ENCODE measurements at places on chromosomes 7 and 10. TPM values are rescaled to one million over a fixed set of nuclear protein-coding genes. Genes with fewer than 3 reads are reported as not detected.

Gene HOXA5
- 61.0 TPM for total RNA-seq

Gene RAPGEF5
- 60.5 TPM for total RNA-seq

Gene UCN3
- not detected for total RNA-seq

Gene BCL7B
- total RNA-seq = 43.9 TPM

Gene LRRD1
- not detected for total RNA-seq

Gene ZNF783
- 26.7 TPM for total RNA-seq

Gene HGF
- total RNA-seq = 2.6 TPM

Gene GIMAP5
- total RNA-seq = 22.6 TPM

Gene NXPH1
- not detected for total RNA-seq

- H3K4me1 ChIP-seq = no peaks in the 10 kb centered on the region
- H3K4me3 ChIP-seq = no peak overlapping the region
- DNase-seq = no peak
- H3K27ac ChIP-seq = no peak overlapping the region
These were observed 37.2 kb upstream of the PDLIM1 start for GRCh38 chr10:95328013-95328412.

DNA sequence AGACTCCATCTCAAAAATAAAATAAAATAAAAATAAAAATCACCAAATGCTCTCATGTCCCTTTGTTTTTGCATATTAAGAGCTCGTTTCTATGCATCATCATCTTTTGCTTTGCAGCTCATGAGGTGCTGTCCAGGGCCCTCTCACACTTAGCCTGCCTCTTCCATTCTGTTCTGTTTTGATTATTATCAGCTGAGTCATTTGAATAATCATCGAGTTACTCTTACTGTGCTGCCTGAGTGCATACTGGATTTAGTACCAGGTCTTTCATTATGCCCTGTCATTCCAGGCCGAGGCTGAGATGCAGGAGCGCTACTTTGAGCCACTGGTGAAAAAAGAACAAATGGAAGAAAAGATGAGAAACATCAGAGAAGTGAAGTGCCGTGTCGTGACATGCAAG is 33.0 kb downstream of the UCMA start:
- no peaks in the 10 kb centered on the region for H3K27me3 ChIP-seq
- H3K27ac ChIP-seq = no peak overlapping the region
- H3K36me3 ChIP-seq = no peaks in the 10 kb centered on the region
- no peaks in the 10 kb centered on the region for H3K4me1 ChIP-seq
- no peak overlapping the region for H3K4me3 ChIP-seq

DNA sequence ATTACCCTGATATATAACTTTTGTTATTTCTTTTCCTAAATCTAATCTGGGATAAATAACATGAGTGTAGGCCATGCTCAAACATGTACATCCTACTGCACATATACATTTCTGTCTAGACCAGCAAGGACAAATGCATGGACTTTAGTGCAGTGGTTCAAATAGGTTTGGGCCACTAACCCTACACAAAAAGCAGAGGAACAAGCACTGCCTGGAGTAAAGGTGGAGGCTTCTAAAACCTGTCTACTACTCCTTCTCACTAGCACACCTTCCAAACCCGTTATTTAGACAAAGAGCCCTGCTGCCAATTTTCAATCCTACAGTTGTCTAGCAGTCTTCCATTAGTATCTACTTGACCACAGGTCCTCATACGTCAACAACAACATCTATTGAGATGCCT is 34.8 kb downstream of the SGCE start:
- H3K27ac ChIP-seq = no peak overlapping the region
- no peaks in the 10 kb centered on the region for H3K27me3 ChIP-seq
- H3K4me3 ChIP-seq = no peak overlapping the region
- H3K36me3 ChIP-seq = no peaks in the 10 kb centered on the region

DNA sequence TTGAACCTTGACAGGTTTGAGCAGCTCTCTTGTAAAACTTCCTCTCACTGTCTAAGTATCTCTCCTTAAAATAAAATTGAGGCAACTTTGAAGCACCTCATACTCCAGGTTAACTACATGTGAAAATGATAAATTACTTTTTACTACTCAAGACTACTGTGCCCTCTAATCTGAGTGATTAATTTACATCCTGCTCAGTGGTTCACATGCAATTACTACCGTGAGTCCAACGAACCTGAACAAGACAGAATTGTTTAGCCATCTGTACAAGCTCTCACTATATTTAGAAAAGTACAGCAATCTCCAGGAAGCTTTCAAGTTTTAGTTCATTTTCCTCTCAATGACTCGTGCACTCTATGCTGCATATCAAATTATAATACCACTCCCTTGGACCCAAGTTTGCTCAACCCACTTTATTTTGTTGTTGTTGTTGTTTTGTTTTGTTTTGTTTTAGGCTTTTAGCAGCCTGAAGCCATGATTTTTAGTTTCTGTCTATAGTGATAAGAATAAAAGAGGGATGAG is 21.2 kb downstream of the PDE1C start:
- no peaks in the 10 kb centered on the region for H3K4me1 ChIP-seq
- no peaks in the 10 kb centered on the region for H3K36me3 ChIP-seq
- no peak overlapping the region for H3K27ac ChIP-seq
- no peak for DNase-seq
- H3K27me3 ChIP-seq = no peaks in the 10 kb centered on the region
- no peak overlapping the region for H3K4me3 ChIP-seq

GRCh38 chr7:24442170-24442777 is 131.0 kb upstream of the PALS2 start:
- no peaks in the 10 kb centered on the region for H3K27me3 ChIP-seq
- no peak overlapping the region for H3K4me3 ChIP-seq
- DNase-seq = no peak
- H3K4me1 ChIP-seq = no peaks in the 10 kb centered on the region
- no peak overlapping the region for H3K27ac ChIP-seq
- no peaks in the 10 kb centered on the region for H3K36me3 ChIP-seq

- no peak overlapping the region for H3K27ac ChIP-seq
- no peaks in the 10 kb centered on the region for H3K36me3 ChIP-seq
- H3K4me3 ChIP-seq = no peak overlapping the region
- no peaks in the 10 kb centered on the region for H3K27me3 ChIP-seq
These were observed 28.1 kb upstream of the NAMPT start for GRCh38 chr7:106312906-106313305.

DNA sequence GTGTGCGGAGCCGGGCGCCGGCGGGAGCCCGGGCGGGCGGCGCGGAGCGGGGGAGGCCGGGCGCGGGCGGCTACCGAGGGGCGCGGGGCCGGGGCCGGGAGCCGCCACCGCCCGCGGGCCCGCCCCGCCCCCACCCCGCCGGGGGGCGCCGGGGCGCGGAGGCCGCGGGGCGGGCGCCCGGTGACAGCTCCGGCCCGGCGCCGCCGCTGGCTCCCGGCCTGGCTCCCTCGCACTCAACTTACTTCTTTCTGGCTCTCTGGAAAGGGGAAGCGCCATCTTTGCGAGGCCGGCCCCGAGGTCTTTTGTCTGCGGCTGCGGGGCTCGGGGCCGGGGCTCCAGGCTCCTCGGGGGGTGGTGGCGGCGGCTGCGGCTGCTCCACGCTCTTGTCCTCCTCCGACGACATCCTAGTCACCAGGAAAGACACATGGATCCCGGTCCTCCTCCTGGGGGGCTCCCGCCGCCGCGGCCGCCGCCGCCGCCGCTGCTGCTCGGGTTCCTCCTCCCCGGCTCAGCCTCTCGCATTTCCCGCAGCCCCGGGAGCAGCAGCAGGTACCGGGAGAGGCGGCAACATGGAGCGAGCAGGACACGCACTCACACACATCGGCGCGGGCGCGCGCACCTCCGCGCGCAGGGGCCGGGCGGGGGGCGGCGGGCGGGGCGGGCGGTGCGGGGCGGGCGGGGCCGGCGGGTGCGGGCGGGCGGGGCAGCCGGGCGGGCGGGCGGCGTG is at the start of gene KMT2C:
Gene KMT2C (minus strand): TSS at position 620 of the 727 bp plus-strand sequence. CDS start 217 bp downstream, at position 403.
- peak within 1 kb of the TSS; percentile 100 for H3K27ac ChIP-seq
- H3K27me3 ChIP-seq = no peaks in the 10 kb centered on the region
- peak; percentile 59 for DNase-seq
- peak within 1 kb of the TSS; percentile 100 for H3K4me3 ChIP-seq
- H3K4me1 ChIP-seq = peaks cover 7% of the 10 kb centered on the region

GRCh38 chr10:12699258-12699700 is 302.2 kb downstream of the CCDC3 start:
- no peak overlapping the region for H3K4me3 ChIP-seq
- H3K36me3 ChIP-seq = no peaks in the 10 kb centered on the region
- no peaks in the 10 kb centered on the region for H3K4me1 ChIP-seq
- no peaks in the 10 kb centered on the region for H3K27me3 ChIP-seq

- no peaks in the 10 kb centered on the region for H3K27me3 ChIP-seq
- H3K36me3 ChIP-seq = no peaks in the 10 kb centered on the region
- no peak overlapping the region for H3K4me3 ChIP-seq
These were observed 972.5 kb downstream of the LRMDA start for GRCh38 chr10:76403912-76404311.

- no peak overlapping the region for H3K4me3 ChIP-seq
- H3K36me3 ChIP-seq = no peaks in the 10 kb centered on the region
- H3K27me3 ChIP-seq = no peaks in the 10 kb centered on the region
- no peak for DNase-seq
These were observed 14.1 kb downstream of the STAG3 start for GRCh38 chr7:100191775-100192174.

DNA sequence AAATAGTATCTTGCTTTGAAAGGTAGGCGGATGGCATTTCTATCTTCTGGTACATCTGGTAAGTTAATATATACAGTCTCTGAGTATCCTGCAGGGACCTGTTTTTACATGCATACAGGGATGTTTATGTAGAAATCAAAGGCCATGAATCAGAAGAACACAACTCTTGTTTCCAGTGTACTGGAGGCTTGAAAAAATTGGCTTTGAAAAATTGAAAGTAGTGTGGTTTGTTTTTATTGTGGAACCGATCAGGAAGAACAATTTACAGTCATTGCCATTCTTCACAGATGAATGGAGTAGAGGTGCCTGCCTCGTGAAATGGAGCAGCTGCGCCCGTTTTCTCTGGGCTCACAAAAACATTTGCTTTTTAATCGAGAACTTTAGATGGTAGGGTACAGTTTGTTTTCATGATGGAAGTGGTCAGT is 54.0 kb upstream of the RPA3 start:
- DNase-seq = no peak
- no peaks in the 10 kb centered on the region for H3K27me3 ChIP-seq
- no peak overlapping the region for H3K4me3 ChIP-seq
- H3K4me1 ChIP-seq = no peaks in the 10 kb centered on the region
- H3K36me3 ChIP-seq = no peaks in the 10 kb centered on the region

DNA sequence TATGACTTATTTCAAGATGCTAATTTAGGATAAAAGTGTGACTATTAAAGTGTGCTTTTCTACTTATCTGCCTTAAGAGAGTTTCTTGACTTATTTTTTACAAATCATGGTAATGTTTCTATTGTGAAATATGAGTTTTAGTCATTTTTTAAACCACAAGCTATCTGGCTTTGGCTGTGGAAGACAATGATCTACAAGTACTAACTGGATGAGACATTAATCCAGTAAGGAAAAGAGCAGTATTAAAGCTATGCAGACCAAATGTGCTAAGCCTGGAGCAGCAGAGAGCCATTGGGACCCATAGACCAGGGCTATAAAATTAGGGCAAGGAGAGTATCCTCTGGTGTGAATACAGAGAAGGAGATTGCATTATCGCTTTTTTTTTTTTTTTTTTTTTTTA is 92.4 kb downstream of the SEMA3A start:
- no peaks in the 10 kb centered on the region for H3K4me1 ChIP-seq
- no peak overlapping the region for H3K4me3 ChIP-seq
- no peaks in the 10 kb centered on the region for H3K27me3 ChIP-seq
- H3K36me3 ChIP-seq = no peaks in the 10 kb centered on the region
- no peak for DNase-seq
- H3K27ac ChIP-seq = no peak overlapping the region

- H3K4me3 ChIP-seq = no peak overlapping the region
- H3K36me3 ChIP-seq = no peaks in the 10 kb centered on the region
- no peaks in the 10 kb centered on the region for H3K27me3 ChIP-seq
- H3K27ac ChIP-seq = no peak overlapping the region
- no peaks in the 10 kb centered on the region for H3K4me1 ChIP-seq
These were observed 16.3 kb upstream of the HNRNPH3 start for GRCh38 chr10:68315582-68315981.

GRCh38 chr7:98213296-98213887 is 2.2 kb downstream of the BHLHA15 start:
- H3K36me3 ChIP-seq = no peaks in the 10 kb centered on the region
- no peak for DNase-seq
- H3K4me3 ChIP-seq = no peak overlapping the region
- no peak overlapping the region for H3K27ac ChIP-seq

GRCh38 chr10:33095867-33096815 is 138.1 kb upstream of the ITGB1 start:
- no peak for DNase-seq
- no peak overlapping the region for H3K4me3 ChIP-seq
- H3K4me1 ChIP-seq = no peaks in the 10 kb centered on the region
- no peak overlapping the region for H3K27ac ChIP-seq
- no peaks in the 10 kb centered on the region for H3K27me3 ChIP-seq
- H3K36me3 ChIP-seq = no peaks in the 10 kb centered on the region

GRCh38 chr10:106043863-106044262 is 1120.6 kb downstream of the SORCS1 start:
- H3K27me3 ChIP-seq = no peaks in the 10 kb centered on the region
- no peak for DNase-seq
- H3K36me3 ChIP-seq = no peaks in the 10 kb centered on the region
- H3K27ac ChIP-seq = no peak overlapping the region
- H3K4me3 ChIP-seq = no peak overlapping the region
- H3K4me1 ChIP-seq = no peaks in the 10 kb centered on the region

DNA sequence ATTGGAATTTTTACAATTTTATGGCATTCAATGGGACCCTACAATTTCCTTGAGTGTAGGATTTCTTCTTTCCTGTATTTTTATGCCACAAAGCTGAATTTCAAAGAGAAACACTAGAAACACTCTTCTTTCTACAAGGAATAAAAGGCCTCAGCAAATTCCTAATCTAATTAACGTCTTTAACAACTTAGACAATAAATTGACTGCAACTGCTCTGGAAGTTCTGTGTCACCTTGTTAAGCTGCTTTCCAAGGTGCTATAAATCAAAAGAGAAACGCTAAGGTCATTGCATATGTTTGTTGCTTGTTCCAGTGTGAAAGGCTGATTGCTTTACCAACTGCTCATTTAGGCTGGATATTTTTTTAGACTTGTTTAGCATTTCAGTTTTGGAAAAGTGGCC is 182.2 kb downstream of the POLR1F start:
- no peak for DNase-seq
- peaks cover 10% of the 10 kb centered on the region for H3K4me1 ChIP-seq
- no peaks in the 10 kb centered on the region for H3K36me3 ChIP-seq
- peak overlapping the region; percentile 18 for H3K27ac ChIP-seq

DNA sequence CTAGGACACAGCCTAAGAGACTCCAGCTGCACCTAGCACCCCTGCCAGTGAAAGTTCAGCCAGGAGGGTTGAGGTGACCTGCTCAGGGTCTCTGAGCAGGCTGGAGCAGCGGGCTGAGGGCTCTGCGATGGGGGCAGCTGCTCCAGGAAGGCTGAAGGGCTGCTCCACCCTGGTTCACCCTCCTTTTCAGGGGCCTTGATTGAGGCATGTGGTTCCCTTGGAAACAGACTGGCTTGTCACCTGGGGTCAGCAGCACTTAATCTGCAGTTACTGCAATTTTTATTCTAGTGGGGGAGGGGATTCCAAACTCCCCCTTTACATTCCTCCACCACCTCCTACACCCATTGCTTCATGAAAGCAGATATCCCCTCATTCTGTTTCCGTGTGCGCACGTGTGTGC is 85.3 kb upstream of the UNC5B start:
- H3K4me3 ChIP-seq = no peak overlapping the region
- H3K36me3 ChIP-seq = no peaks in the 10 kb centered on the region
- DNase-seq = no peak
- H3K27ac ChIP-seq = no peak overlapping the region

Measured in uterus (tissue), 4 donors.